ENCODE measurements at places on chromosomes 16 and 17.

DNA sequence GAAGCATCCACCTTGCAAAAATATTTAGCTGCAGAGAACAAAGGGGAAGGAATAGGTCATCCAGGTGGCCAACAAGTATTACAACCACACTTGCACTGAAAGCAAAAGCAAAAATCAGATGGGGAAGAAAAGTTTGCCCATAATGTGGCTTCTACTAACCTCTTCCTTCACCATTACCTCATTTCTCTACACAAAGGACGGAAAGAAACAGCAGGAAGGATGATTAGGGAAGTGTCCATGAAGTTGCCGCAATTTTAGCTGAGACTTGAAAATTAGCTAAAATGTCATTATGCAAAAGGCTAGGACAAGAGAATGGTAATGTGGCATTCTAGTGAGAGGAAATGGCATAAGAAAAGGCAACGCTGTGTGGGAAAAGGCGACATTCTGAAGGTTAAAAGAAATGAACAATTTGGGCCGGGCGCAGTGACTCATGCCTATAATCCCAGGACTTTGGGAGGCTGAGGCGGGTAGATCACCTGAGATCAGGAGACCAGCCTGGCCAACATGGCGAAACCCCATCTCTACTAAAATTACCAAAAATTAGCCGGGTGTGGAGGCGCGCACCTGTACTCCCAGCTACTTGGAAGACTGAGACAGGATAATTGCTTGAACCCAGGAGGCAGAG, 13.7 kb downstream of the KANSL1 start:
- DNase-seq, result no peak

DNA sequence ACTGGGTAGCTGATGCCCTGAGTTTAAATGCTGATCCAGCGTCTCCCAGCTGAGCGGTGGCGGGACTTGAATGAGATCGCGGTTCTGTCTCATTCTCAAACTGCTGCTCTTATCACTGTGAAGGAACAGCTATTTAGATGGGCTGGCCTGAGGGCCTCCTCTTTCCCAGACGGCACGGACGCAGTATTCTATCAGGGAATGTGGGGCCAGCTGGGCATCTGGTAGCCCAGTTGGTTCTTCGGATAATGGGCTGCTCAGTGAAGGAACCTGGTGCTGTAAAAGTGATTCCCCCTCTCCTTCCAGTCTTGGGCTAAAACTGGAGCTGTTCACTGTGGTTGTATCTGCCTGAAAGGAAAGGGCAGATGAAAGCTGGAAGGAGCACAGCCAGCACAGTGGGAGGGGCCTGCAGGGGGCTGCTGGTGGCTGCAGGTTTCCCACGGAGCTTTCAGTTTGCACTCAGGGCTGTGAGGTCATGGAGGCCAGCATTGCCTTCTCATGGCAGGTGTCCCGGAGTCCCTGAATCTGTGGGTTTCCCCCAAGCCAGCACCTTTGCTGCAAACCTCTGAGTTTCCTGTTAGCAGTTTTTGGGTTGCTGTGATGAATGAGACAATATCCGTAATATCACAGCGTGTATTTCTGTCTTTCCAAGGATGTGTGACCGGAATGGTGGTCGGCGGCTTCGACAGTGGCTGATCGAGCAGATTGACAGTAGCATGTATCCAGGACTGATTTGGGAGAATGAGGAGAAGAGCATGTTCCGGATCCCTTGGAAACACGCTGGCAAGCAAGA, 3.6 kb downstream of the IRF8 start:
- no peak for DNase-seq

GRCh38 chr16:52383119-52383518, 163.8 kb downstream of the TOX3 start:
- DNase-seq, result no peak

DNA sequence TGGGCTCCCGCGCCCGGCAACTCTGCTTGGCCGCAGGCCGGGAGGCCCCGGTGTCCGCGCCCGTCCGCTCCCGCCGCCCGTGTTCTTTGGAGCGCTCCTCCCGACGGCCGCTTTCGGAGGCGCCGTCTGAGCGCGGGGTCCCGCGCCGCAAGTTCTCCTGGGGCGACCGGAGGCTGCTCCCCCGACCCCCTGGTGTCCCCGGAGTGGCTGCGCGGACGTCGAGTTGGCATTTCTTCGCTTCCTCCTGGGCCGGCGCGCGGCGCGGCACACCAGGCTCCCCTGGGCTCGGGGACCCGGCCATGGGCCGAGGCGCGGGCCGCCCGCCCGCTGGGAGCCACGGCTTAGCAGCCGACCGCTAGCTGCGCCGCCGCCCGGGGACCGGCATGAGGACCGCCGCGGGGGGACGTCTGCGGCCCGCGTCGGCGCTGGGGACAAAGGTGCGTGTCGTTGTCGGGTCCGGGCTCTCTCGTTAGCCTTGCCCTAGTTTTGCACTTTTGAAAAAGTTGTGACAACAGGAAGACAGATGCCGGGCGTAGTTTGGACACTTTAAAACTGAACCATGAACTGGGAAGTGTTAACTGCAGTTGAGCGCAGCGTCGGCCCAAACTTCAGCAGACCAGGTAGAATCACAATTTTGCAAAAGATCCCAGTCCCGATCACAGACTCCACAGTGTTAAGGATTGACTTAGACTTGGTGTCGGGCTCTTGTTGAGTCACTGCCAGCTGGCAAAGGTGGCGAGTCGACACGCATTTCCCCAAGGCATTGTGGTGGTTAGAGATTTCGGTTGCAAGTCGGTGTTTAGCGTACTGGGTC, 700 bp downstream of the UBN1 start:
- peak; percentile 19 for DNase-seq

- DNase-seq, result peak; percentile 76
Observed at GRCh38 chr17:73719588-73720071, 75.4 kb upstream of the SDK2 start.

GRCh38 chr16:72983728-72984350, 64.1 kb downstream of the ZFHX3 start:
- DNase-seq, result no peak
